ENCODE measurements at places on chromosomes 5 and 9. TPM values are rescaled to one million over a fixed set of nuclear protein-coding genes. Genes with fewer than 3 reads are reported as not detected.

- H3K36me3 ChIP-seq = no peaks in the 10 kb centered on the region
- H3K4me3 ChIP-seq = no peak overlapping the region
- peaks cover 24% of the 10 kb centered on the region for H3K27me3 ChIP-seq
Measured at GRCh38 chr9:95770653-95771131, 104.8 kb upstream of the ERCC6L2 start.

GRIN1 gene
- not detected for total RNA-seq

- no peak for DNase-seq
- H3K27me3 ChIP-seq = peaks cover 3% of the 10 kb centered on the region
- no peaks in the 10 kb centered on the region for H3K36me3 ChIP-seq
- no peaks in the 10 kb centered on the region for H3K4me1 ChIP-seq
Measured at GRCh38 chr9:16309469-16310271, 560.8 kb downstream of the BNC2 start.

DNA sequence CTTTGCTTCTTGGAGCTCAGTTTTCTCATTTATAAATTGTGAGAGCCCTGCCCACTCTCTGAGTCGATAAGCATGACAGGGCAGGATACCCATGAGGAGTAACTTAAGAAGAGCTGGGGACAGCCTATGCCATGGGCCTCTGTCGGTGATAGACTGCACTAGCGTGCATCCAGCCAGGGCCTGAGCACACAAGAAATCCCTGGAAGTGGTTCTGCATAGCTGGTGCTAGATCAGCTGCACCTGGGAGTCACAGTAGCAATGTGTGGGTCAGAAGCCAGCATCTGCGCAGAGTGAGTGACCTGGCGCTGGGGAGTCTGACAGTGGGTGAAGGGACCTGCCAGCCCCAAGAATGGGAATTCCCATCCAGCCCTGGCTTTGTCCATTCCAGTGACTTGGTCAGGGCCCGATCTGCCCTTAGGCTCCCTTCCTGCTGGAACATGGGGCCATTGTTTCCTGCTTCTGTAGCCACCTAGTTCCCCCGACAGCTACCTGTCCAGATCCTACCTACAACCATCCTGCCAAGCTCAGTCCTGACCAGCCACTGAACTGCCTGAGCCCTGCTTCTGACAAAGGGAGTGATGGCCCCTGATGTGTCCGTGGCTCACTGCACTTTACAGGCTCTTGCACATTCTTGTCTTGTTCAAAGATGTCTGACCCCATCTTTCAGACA lies 35.9 kb upstream of the NANS start:
- H3K27me3 ChIP-seq = no peaks in the 10 kb centered on the region
- peaks cover 4% of the 10 kb centered on the region for H3K4me1 ChIP-seq
- H3K36me3 ChIP-seq = peaks cover 15% of the 10 kb centered on the region

GRCh38 chr5:122896598-122897282 lies 51.3 kb downstream of the SNX24 start:
- no peak for DNase-seq
- no peak overlapping the region for H3K27ac ChIP-seq
- peaks cover 4% of the 10 kb centered on the region for H3K27me3 ChIP-seq
- H3K36me3 ChIP-seq = no peaks in the 10 kb centered on the region
- no peaks in the 10 kb centered on the region for H3K4me1 ChIP-seq
- H3K4me3 ChIP-seq = no peak overlapping the region
